ENCODE measurements at places on chromosomes 7 and 10.

DNA sequence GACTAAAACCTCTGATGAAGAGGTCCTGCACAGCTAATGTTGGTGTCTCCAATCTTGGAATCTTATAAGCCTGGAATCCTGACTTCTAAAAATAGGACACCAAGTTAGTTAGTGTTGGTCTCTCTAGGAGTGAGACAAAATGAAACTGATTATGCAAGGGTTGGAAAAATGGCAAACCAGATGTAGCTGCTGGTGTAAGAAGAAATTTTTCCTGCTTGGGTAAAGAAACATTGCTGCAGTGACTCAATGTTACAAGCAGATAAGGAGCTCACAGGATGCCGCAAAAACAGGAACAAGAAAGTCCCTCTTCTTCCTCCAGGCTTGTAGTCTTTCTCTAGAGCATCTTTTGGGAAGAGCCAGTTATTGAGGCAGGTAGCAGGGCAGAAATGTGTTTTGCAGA is 449.0 kb downstream of the ETV1 start:
- no peak for DNase-seq

GRCh38 chr10:85916994-85917573 is 449.5 kb downstream of the GRID1 start:
- DNase-seq, result no peak

DNA sequence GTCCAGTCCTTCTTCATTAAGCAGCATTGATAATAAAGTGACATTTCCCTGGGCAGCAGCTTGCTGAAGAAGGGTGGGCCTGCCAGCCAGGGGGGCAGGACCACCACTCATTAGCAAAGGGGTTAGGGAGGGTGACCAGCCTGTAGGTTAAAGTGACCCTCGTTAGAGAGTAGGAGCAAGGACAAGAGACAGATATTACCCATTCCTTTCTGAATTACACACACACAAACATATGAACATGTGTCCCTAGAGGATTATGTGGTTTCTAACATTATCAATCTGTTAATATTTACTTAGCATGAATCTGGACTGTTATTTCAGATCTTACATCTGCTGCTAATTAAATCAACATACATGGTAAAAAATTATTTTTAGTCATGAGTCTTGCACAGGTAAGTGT is 88.9 kb downstream of the CTTNBP2 start:
- DNase-seq, result no peak

DNA sequence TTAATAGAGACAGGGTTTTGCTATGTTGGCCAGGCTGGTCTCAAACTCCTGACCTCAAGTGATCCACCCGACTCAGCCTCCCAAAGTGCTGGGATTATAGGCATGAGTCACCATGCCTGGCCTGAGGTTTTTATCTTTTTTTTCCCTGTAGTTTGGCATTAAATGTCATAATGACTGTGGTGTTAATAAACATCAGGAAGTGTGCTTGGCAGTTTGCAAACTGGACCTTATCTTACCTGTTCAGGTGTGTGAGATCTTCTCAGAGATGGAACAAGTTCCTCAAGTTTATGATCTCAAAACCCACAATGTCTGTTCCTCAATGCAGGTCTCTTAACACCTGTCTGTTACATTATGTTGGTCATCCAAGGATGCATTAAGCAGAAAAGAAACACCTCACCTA is 80.0 kb downstream of the ARID5B start:
- DNase-seq, result no peak

DNA sequence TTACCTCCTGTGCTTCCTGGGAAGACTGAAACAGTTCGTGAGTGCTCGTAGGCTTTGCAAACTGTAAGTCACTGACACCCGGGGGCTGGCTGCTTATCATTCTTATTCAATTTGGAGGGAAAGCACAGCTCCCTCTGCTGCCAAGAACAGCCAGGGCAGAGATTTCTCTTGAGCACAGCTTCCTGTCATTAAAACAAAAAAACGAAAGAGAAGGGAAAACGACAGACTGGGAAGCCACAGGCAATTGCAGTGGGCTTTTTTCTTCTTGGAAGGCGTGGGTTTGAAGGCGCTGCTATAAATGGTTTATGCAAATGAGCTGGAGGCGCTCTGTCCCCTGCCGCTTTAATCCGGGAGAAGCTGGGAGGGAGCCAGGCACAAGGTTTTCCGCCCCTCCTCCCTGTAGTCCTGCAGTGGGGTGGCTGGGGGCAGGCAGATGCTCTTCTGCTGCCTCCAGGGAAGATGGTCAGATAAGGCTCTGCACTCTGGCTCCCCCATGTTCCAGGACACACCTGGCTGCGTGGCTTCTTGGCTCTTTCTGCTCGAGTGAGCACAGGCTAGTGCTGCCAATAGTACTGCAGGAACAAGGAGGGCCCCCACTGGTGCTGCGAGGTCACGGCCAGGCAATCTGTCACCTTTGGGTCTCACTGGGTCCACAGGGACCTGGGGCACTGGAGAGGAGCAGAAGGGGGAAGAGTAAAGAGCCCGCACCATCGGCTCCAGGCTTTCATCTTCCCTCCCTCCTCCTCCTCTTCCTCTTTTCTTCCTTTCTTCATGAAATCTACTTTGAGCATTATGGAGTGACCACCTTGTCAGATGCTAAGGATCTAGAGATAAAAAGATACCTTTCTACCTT is 49.5 kb downstream of the NEURL1 start:
- no peak for DNase-seq

DNA sequence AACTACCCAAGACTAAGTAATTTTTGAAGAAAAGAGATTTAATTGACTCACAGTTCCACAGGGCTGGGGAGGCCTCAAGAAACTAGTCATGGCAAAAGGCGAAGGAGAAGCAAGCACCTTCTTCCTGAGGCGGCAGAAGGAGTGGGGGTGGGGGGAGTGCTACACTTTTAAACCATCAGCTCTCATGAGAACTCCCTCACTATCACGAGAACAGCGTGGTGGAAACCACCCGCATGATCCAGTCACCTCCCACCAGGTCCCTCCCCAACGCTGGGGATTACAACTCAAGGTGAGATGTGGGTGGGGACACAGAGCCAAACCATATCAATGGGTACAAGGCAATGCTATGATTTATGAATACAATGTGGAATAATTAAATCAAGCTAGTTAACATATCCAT is 241.9 kb downstream of the PTPRN2 start:
- no peak for DNase-seq

DNA sequence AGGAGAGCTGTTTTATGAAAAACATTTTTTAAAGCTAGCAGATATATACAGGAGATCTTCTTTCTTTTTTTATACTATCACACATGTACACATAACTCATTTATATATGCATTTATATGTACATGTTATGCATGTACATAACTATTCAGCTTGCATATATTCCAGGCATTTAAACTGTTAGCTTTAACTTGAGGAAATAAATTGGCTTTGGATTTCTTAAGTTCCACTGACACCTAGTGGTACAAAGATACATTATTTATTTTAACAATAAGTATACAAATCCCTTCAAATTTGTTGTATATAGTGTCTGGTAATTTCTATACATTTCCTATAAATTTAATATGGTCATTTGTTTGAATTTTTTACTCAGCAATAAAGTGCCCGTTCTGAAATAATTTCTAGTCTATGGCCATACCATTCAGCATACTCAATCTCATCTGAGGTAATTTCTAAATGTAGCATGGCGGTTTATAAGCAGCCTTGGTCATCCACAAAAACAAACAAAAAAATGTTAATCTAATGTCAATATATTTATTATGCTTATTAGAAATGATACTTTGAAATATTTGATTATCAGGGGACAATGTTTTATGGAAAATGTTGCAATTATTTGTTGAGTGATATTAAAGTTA is 11.6 kb downstream of the ZDHHC6 start:
- peak; percentile 40 for DNase-seq

GRCh38 chr7:30968294-30968693 is 4.5 kb downstream of the GHRHR start:
- no peak for DNase-seq

- DNase-seq, result no peak
Measured at GRCh38 chr7:85022064-85022697, 164.7 kb downstream of the SEMA3D start.

DNA sequence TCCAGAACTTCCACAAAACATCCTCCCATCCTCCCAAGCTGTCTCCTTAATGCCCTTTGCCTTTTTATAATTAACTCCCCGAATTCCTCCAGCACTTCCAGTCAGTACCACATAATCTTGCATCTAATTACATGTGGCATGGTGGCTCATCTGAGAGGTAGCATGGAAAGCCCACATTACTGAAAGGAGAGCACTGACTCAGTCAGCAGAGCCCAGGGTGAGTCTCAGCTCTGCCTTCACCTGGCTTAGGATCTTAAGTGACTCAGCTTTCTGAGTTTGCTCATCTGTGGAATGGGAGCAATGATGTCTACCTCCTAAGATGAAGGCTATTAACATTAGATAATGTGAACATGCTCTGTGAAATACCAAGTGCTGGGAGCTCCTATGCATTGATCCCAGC is 433.9 kb downstream of the SORCS3 start:
- no peak for DNase-seq
